Activated naive CD4-positive, alpha-beta T cell treated with anti-CD3 and anti-CD28 coated beads, Interleukin-2, amount 10 ng/mL, durations not matched to agents 5 hours and 36 hours (primary cell): ENCODE measurements at places on chromosomes 5 and 9. TPM values are rescaled to one million over a fixed set of nuclear protein-coding genes. Genes with fewer than 3 reads are reported as not detected.

PTGER4 gene
- 42.9 TPM for total RNA-seq

ELAVL2 gene
- total RNA-seq, result not detected

FOXD4 gene
- total RNA-seq, result 0.13 TPM

MORN5 gene
- total RNA-seq, result not detected

ROPN1L gene
- 4.2 TPM for total RNA-seq

ATP10B gene
- total RNA-seq, result not detected

PRDM9 gene
- not detected for total RNA-seq

TLX3 gene
- total RNA-seq, result not detected

C9 gene
- not detected for total RNA-seq

GABRB2 gene
- total RNA-seq, result not detected

RUSC2 gene
- total RNA-seq, result 3.2 TPM

IL13 gene
- 2.7 TPM for total RNA-seq

DDX4 gene
- 0.23 TPM for total RNA-seq

BARX1 gene
- 0.46 TPM for total RNA-seq
